Astrocyte of the hippocampus (primary cell): ENCODE measurements at places on chromosomes 1 and 21.

DNA sequence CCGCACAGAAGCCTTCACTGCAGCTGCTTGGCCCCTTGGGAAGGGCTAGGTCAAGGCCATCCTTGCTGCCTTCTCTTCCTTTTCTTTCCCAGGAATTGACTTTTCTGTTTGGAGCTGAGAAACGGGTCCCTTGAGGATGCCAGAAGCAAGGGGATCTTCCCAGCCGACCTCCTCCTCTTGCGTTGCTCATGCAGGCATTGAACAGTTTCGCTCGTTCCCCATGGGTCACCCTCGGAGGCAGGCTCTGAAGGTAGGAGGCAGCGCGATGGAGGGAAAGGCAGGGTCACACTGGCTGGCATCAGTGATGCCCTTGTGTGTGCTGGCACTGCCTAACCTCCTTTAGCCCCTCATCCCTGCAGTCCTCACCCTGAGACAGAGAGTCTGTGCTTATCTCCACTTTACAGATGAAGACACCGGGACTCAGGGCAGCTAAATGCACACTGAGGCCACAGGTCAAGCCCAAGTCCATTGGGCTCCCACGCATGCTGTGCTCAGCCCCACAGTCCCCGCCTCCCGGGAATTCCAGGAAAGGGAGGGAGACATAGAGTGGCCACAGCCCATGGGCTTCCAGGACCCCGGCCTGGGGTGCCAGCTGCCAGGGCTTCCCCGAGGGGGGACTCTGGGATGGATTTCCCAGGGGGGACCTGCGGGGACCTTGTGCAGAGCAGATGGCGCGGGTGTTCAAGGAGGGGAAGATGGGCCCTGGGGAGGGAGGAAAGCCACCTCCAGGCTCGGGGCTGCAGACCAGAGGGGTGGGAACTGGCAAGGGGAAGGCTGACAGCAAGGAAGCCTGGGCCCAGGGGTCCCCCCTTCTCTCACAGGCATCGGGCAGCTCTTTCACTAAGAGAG, 90.2 kb downstream of the SPSB1 start:
- DNase-seq, result no peak

DNA sequence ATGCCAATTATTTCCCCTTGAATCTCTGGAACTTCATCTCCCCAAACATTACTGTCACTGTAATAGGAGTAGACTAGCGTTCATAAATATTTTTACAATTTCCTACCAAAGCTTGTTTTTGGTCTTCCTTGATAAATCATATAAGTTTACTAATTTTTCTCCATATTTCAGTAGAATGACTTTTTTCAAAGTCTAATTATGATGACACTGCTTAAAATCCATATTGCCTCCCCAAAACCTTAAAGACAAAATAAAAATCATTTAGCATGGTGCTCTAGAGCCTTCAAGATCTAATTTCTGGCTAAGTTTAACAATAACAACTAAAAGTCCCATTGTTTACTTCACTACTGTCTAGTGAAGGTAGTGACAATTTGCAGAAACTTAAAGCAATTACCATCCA, 474.2 kb upstream of the CHRM3 start:
- no peak for DNase-seq

DNA sequence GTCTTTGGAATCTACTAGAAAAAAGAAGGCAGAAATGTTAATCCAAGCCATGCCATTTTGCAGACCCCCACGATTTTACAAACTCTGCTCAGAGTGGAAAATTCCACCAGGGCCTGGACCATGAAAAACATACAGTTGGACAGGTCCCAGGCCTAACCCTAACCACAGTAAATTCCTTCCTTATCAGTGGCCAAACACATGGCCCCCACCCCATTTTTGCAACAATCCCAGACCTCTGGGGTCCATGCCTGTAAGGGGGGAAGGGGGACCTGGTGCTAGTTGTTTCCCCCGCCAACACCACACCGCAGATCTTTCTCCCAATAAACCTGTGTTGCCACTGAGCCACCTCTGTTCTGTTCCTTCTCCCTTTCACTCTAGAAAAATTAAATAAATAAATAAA, 1352.7 kb downstream of the AMY1C start:
- DNase-seq, result no peak

DNA sequence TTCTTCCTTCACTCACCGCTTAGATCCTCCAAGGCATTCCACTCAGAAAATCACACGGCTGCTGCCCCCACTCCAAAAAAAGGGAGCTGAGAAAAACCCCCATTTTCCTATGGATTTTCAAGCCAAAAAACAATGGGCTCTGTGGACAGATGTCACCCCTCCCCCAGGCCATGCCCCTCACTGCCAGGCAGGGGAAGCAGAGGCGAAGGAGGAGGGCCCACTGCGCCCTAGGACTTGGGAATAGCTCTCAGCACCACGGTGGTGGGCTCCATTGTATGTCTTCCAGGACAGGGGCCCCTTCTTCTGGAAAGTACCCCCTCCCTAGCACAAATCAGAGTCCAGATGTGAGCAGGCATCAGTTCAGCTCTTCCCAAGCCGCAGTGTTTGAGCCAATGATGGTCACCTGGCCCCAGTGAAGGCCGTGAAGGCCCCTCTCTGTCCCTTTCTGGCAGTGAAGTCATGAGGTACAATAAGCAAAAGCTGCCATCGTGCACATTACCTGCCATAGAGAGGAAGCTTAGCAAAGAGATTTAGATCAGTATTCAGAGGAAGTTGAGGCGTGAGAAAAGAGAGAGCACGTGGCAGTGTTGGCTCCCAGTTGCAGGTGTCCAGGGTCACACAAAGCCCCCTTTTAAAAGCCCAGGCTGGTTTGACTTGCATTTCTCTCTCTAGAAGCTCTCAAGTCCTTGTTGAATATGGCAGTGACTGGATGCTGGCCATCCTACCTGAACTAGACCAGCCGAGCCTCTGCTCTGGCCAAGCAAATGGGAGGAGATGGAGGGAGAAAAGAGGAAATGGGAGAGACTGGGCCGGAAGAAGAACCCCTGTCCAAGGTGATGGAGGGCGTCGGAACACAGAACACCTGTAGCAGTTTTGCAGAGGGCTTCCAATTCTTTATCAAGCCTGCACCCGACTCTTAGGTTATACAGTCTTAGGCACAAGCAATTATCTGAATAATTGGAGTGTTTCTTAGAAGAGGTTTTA, 149.0 kb downstream of the TOMM20 start:
- no peak for DNase-seq

- no peak for DNase-seq
These were observed 32.0 kb upstream of the EPS15 start for GRCh38 chr1:51551081-51551480.

DNA sequence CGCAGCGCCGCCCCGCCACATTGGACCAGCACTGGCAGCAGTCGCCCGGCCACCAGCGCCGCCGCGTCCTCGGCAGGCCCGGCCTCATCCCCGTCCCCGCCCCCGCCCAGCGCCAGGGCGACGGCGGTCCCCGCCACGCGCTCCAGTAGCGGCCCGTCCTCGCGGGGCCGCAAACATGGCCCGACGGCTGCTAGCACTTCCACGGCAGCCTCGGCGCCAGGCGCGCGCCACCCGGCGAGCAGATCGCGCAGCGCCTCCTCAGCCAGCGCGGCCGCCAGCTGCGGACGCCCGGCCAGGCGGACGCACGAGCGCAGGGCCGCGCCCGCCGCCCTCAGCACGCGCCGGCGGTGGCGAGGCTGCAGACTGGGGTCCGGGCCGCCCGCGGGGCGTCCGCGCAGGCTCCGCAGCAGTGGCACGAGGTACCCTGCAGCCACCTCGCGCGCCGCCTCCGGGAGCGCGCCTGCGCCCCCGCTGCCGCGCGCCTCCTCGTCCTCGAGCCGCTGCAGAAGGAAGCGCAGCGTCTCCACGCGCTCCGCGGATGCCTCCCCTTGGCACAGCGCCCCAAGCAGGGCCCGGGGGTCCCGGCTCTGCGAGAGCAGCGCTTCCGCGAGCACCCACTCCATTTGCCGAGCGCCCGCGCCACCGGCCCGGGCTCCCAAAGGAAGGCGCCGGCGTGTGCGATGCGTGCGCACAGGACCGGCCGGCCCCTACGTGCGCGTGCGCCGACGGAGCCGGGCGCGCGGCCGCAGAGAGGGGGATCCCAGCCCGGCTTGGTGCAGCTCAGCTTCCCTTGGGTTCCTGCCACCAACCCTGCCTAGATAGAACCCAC, at the start of gene TARBP1:
Gene TARBP1 (minus strand): TSS at position 699 of the 829 bp plus-strand sequence. CDS start 76 bp downstream, at position 623.
- DNase-seq, result peak; percentile 94

DNA sequence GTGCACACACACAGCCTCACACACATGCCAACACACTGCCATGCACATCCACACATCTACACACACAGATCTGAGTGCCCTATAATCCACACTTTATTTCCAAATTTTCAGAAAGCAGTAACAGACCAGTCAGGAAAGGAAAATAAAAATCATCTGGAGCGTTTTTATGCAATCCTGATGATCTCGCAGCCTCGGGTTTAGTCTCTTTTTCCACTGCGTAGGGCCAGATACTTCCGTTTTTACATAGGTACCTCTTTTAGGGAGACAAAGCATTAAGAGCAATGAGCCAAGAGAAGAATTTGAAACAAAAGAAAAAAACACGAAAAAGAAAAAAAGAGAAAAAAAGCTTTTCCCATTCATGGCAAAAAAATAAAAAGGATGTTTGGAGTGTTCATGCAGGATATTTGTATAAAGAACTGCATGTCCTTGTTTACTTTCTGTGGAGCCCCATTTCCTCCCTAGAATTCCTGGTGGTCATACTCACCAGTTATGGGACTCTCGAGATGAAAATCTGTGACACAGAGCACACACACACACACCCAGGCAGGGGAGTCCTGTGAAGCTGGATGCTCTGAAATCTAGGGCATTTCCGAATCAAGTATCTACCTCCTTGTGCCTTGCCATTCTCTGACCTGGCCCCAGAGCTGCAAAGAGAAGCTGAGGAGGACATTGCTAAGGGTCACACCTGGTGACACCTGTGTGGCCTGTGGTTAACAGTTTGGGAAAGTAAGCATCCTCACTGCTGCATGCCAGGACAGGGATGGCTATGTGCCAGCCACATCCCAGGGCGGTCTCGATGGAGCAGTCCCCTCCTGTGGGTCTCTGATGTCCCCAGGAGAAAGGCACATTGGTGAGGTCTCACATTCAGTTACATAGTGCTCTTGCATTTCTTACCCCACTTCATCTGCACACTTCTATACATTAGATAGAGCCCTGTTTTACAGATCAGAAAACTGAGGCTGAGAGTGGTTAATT, 83.6 kb downstream of the RUNX1 start:
- DNase-seq, result peak; percentile 45
